ENCODE measurements at places on chromosomes 12 and 14.

GRCh38 chr12:57809425-57809824, 9.1 kb downstream of the AVIL start:
- DNase-seq, result no peak

- DNase-seq, result no peak
These were observed 40.0 kb downstream of the GPR65 start for GRCh38 chr14:88044776-88045446.

DNA sequence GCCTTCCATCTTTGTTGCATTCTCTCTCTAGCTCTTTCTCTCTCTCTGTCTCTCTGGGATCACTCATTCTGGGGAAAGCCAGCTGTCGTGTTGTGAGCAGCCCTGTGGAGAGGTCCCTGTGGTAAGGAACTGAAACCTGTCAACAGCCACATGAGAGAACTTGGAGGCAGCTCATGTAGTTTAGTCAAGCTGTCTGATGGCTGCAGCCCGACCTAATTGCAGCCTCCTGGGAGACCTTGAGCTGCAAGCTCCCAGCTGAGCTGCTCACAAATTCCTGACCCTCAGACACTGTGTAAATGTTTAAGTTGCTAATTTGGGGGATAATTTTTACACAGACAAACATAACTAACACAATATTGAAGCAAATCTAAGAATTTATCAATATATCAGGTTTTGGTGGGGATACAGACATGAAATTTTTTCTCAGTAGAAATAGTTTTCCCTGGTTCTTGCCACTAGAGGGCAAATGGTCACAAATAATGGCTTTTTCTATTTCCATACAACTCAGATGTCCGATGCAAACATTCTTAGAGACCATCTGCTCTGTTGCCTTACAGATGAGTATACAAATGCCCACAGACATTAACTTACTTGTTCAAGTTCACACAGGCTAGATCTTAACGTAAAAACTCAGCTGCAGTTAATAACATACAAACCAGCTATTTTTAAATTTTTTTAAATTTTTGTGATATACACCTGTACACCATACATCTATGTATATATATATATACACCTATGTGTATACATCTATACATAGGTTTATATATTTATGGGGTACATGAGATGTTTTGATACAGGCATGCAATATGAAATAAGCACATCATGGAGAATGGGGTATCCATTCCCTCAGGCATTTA, 15.5 kb upstream of the KRR1 start:
- no peak for DNase-seq

DNA sequence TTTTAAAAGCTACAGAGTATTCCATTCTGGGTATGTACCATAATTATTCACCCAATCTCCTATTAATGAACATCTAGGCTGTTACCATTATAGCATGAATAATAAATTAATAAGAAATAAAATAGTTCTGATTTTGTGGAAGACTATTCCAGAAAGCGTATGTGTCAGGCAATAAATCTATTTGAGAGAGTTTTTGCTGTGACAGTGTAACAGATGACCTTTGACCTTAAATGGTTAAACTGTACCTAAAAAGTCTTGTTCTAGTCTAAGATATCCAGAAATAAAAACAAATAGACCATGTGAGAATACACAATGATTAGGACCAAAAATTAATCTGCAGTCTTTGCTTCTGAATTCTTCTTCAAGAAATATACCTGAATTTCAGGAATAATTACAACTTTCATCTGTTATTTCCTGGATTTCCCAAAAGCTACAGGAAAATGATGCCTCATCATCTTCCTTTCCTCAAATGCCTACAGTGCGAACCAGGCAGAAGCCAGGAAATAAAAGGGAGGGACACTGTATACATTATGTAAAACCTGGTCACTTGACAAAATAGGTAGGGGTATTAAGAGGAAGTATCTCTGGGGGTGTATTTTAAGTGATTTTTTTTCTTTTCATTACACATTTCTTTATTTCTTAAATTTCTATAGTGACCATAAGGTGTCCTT, 7.3 kb downstream of the TM7SF3 start:
- no peak for DNase-seq

DNA sequence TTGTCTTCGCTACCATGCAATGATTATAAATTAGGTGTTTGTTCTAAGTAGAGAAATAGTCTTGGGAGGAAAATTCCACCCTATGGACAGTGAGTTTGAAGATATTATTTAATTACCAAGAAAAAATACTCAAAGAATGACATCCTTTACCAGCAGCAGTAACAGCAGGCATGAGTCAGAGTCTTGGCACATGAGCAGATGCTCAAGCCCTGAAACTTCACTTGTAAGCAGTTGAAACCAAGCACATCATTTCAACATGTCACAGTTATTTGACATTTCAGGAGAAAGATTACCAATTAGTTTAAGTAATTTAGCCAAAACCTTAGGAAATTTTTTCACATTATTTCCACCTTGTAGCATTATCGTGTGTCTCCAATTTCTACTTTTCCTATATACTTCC, 99.2 kb downstream of the C12orf50 start:
- no peak for DNase-seq

GRCh38 chr14:62894736-62895135, 150.5 kb downstream of the KCNH5 start:
- DNase-seq, result no peak

DNA sequence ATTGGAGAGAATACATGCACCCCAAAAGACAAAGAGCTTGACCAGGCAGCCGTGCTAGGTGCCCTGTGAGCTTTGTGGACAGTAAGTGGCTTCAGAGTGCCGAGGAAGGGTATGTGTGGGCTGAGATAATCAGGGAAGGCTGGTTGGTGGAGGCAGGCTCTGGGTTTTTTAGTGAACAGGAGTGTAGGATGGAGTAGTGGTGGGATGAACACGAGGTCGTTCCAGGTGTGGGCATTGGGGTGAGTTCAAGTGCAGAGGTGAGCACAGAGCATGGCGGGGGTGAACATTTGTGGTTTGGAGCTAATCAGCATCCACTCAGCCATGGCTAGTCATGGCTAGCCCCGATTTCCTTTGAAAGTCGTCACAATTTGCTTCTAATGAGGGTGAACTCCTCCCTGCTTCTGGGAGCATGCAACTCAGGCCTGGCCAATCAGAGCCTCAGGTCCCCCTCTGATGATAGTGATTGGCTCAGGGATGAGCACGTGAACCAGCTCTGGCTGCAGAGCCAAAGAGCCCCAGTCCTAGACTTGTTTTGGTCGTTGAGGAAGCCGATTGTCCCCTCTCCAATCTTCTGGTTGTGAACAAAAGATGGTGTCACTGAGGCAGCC, 40.7 kb upstream of the TCL1B start:
- DNase-seq, result no peak

GRCh38 chr14:57930241-57930975, 64.5 kb upstream of the SLC35F4 start:
- DNase-seq, result no peak

DNA sequence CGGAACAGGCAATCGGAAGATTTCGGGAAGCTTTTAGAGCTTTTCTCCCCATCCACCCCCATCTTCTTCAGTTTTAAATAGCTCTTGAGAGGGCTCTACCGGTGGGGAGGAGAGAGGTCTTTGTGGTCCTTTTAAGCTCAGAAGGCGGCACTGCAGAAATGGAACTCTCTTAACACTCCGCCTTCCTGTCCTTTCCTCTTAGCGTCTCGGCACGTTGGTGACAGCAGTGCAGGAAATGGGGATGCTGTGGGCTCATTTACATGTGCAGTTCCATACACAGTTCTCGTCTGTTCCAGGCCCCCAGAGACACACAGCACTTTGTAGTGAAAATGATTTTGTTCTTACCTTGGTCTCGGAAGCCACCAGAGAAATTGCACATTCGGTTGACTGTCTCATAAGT, 50.4 kb upstream of the RIN3 start:
- DNase-seq, result no peak

GRCh38 chr14:61602733-61603077, 92.6 kb upstream of the HIF1A start:
- no peak for DNase-seq

DNA sequence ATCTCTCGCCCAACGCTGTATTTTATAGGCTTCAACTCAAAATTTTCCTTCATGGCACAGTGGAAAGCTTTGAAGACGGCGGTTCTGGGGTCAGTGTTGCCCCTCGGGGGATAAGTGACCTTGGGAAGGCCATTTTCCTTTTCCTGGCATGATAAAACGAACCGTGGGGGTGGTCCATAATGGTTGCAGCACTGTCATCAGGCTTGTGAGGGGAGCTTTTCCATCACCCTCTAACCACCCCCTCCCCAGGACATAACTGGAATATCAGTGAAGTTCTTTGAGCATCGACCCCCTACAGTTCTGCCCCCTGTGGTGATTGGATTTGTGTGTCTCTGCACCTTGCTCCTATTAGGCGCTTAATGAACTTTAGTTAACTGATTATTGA, 16.0 kb downstream of the FOS start:
- no peak for DNase-seq

DNA sequence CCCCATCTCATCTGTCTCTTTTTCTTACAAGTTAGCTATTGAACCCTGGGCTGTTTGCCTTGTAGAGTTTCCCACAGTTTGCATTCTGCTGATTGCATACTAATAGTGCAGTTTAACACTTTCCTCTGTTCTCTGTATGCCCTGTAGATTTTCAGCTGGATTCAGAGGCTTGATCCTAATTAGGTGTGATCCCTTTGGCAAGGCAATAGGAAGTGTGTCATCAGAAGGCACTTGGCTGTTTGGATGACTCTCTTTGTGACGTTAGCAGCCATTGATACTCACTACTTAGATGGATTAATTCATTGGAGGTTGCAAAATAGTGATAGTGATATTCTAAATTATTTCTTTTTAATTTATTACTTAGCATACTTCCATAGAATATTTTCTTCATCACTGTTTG, 33.6 kb downstream of the FUT8 start:
- no peak for DNase-seq

DNA sequence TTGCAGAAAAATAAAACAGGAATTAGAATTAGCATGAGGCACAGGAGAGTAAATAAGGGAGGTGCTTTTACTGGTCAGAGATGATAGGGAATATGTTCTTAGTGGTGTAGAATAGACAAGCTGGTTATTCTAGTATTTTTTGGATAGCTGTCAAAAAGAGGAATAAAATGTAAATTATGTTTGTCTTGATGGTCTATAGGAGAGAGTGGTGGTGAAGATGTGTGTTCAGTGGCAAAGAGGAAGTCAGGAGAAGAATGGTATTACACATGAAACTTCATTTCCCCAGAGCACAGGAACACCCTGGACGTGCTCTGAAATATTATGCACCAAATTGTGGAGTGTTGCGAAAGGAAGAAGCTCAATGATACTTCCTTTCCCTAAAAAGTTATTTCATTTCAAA, 27.8 kb downstream of the MUCL1 start:
- no peak for DNase-seq

DNA sequence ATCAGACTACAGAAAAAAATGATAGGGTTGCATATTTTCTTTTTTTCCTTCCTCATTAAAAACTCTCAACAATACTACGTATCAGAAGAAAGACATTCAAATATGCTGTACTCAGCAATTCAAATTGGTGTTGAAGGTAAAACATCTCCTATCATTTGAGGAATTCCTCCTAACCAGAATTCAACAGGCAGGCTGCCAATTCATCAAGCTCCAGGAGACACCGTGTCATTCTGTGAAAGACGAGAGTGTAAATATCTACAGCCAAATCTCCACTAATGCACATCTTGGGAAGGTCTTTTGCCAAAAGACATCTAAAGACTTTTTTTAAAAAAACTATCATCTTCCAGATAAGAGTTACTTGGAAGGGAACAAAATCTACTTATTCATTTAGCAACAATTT, 26.6 kb downstream of the NT5DC3 start:
- DNase-seq, result no peak

DNA sequence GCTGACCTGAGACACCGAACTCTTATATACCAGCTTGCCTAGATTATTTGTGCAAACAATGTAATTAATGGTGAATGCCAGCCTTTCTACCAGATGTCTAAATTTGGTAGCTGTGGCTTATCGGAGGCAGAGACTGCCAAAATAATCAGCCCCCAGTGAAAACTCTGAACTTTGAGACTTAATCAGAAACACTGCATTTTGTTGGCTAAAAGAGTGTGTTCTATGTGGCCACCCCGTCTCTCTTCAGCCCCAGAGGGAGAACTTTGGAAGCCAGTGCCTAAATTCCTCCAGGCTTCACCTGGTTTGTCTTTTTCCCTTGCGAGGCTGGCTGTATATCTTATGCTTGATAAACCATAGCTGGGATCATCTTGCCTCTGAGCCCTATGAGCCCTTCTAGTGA, 90.1 kb downstream of the LMNTD1 start:
- no peak for DNase-seq

GRCh38 chr12:19373586-19373985, 65.7 kb upstream of the AEBP2 start:
- DNase-seq, result no peak

DNA sequence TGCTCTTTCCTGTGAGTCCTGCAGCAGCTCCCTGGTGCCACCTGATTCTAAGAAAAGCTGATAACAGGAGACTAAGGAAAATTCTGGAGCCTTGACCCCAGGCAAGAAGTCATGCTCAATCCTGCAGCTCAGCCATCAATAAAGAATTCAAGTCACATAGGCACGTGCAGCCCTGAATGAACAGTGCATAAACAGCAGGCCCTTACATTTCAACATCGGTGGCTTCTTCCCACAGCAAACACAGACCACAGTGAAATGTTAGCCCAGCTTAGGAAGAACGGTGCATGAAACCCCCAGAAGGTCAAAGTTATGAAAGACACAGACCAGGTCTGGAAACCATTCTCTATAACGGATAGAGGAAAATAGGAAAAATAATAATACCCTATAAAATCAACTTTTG, 10.5 kb downstream of the CINP start:
- DNase-seq, result no peak

DNA sequence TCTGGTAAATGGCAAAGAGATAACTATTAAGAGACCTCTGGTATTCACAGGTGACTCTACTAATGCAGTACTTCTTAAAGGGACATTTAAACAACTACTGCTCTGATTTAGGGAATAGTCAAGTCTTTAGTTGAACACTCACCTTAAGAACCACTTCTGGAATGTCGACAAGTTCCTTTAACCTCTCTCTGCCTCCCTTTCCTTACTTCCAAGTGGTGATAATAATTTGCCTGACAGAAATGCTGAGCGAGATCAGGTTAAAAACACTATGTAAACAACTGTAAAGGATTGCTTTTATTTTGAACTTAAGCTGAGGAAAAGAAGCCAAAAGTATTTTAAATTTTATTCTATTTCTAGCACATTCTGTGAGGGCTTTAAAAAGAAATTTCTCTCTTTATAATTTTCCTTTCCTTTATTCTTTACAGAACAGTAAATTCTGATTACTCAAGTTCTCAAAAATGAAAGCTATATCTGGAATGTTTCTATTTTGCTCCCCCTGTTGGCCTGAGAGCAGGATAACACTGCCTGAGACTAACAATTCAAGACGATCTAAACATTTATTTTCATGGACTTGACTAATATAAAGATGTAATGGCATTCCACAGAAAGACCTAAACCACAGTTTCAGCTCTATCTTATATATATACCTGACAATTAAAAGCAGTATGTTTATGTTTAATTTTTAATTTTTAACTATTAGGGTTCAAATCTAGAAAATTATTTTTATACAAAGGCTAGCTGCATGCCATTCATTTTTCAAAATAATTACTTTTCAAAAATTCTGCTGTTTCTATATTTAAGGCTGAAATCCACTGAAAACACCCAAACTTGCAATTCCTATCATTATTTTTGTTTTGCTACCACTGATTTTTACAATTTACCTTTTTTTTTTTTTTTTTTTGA, 29.2 kb downstream of the ZCCHC8 start:
- DNase-seq, result no peak

GRCh38 chr12:88468581-88468980, 111.7 kb downstream of the KITLG start:
- DNase-seq, result no peak
